ENCODE measurements at places on chromosomes 3 and 15.

- DNase-seq: no peak
Observed at GRCh38 chr15:85943791-85944190, 135.9 kb upstream of the AGBL1 start.

DNA sequence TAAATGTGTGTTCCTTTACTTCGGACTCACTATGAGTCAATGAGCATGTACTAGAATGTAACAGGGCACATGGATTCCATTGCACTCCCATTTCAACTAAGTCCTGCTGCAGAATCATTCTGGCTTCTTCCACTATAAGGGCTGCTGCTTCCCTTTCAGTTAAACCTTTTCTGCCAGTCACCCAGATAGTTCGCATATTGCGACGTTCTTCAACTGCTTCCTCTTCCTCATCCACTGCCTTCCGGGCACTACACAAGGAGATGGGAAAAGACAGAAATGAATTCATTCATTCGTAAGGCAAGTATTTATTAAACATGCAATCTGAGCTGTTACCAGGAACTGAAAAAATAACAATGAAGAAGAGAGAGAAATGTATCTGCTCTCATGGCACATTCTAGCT is 55.6 kb downstream of the POLQ start:
- no peak for DNase-seq

GRCh38 chr3:149965278-149965677 is 5.4 kb downstream of the PFN2 start:
- no peak for DNase-seq

- DNase-seq: no peak
Observed at GRCh38 chr3:143427631-143428030, 308.1 kb downstream of the CHST2 start.

Measured in NCI-H345 (cell line).